ENCODE measurements at places on chromosomes 3 and 15.

GRCh38 chr15:45637552-45638033 is 2.8 kb downstream of the SQOR start:
- DNase-seq = peak; percentile 68

DNA sequence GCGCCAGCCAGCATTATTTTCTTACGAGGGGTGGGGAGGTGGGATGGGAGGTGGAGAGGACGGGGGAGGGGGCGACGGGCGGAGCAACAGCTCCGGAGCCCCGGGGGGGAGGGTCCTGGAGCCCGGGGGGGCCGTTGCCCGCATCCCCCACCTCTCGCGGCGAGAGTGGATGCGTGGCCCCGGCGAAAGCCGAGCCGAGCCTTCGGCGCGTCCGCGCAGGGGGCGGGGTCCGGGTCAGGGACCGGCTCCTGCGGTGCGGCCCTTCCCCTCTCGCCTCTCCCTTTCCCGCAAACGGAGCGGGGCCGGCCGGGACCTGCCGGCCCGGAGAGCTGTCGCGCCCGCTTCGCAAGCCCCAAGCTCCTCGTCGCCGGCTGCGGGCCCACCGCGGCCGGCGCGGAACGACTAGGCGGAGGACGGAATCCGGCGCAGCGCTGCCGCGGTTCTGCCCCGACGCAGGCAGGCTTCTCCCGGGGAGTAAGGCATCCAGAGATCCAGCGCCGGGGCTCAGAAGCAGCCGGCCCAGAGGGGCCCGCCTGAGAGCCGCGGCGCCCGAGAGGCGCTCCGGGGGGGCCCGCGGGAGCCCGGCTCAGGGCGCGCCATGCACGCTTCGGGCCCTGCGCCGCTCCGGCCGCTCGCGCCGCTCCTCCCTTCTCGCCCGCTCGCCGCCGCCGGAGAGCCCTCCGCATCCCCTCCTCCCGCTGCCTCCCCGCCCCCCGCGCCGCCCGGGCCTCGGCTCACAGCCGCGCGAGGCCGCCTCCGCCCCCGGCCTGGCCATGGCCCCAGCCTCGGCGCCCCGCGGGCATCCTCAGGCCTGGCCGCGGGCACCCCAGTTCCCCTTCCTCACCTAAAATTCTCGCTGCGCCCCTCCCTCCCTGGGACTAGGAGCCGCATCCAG is 459 bp upstream of the ADCY5 start:
- DNase-seq = peak; percentile 39

DNA sequence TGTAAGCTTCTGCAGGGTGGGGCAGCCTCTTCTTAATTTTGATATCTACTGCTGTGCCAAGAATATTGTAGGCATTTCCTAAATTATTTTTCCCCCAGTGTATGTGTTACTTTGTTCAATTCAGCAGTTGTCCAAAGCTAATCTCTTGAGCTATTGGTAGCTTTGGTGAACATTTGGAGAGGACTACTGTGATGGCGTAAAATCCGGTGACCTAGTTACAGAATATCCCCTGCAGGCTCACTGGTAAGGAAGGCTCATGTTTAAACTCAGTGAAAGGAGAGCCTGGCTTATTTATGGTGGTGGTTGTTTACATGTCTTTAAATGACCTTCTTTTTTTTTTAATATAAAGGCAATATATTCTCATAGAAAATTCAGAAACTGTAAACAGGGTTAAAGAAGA is 105.6 kb downstream of the LPP start:
- no peak for DNase-seq

- peak; percentile 16 for DNase-seq
Observed at GRCh38 chr15:62857411-62857853, 185.1 kb upstream of the TPM1 start.

DNA sequence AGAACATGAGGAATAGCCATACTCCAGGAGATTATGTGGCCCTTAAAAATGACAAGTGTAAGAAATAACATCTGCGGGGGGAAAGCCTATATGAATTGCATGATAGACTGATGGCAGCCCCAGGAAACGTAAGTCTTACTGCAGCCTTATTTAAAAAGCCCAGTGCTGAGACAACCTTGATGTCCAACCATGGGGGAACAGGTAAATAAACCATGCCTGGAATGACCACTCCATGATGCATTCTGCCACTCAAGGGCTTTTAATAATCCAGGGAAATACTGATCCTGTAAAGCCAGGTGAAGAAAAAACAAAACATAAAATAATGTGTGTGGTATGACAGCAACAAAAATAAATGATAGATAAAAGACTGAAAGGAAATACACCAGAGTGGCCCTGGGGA is 46.5 kb upstream of the GRIP2 start:
- DNase-seq = no peak

- no peak for DNase-seq
Observed at GRCh38 chr3:124747111-124747981, 17.1 kb downstream of the UMPS start.

DNA sequence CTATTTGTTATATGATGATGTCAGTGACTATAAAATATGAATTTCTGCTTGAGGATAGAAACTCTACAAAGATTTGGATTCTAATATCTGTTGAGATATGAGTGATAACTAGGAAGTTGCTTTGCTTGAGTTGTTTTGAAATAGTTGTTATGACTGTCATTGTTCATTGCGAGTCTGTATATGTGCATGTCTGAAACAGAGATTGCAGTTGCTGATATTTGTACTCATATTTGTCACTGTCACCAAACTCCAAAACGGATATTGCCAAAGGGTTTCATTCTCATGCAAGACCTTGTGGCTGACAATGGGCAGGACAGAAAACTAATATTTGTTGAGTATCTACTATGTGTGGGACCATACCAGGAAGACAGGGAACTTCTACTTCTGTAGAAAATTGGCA is 240.2 kb downstream of the CD47 start:
- DNase-seq = no peak

GRCh38 chr3:50356553-50356952 is 2.8 kb downstream of the TMEM115 start:
- DNase-seq = no peak

GRCh38 chr15:99682455-99682854 is 50.8 kb downstream of the LYSMD4 start:
- no peak for DNase-seq

- DNase-seq = no peak
Observed at GRCh38 chr3:77084511-77084910, 44.6 kb downstream of the ROBO2 start.

- no peak for DNase-seq
Observed at GRCh38 chr3:124823206-124823605, 64.0 kb downstream of the ITGB5 start.

GRCh38 chr3:94360987-94361386 is 298.1 kb downstream of the NSUN3 start:
- DNase-seq = no peak

DNA sequence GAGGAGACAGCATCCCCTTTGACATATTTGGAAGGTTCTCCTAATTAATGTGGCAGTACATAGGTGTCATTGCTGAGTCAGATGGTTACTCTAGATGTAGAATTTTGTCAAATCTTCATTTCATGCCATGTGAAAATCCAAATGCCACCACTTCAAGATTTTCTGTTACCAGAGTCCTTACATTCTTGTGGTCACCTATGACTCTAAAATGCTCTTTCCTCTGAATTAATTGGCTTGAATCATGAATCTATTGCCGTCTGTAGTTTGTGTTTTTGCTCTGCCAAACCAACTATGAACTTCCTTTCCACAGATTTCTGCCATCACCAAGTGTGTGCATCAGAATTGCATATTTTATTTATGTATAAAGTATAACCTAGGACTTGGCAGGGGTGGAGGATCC is 269.4 kb upstream of the ZPLD1 start:
- DNase-seq = no peak

DNA sequence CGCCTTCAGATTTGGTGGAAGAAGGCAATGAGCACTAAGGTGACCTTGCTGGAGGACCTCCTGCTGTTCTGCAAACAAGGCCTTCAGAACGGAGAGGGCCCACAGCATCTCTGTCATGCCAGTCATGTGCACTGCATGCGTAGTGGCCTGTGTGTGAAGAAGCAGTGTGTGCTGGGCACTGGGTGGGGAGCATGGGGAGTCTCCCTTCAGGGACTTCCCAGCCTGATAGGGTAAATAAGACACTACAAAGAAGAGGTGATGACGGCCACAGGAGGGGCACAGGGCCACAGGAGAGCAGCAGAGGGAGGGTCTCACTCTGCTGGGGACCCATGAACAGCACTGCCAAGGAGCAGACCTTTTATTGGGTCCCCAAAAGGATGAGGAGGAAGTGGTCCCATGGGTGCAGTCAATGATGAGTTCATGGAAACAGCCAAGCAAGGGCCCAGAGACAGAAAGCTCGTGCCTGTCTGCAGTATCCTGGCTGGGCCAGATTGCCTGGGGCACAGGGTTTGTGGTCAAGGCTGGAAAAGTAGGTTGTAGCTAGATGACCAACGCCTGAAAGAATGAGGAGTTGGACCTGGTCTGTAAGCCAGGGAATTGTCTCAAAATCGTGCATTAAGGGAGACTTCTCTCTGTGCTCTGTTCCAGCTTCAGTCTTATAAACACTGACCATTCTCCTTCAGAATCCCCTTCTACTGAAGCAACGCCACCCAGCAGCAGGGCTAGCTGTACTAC is 67.8 kb upstream of the SEC61A1 start:
- no peak for DNase-seq

DNA sequence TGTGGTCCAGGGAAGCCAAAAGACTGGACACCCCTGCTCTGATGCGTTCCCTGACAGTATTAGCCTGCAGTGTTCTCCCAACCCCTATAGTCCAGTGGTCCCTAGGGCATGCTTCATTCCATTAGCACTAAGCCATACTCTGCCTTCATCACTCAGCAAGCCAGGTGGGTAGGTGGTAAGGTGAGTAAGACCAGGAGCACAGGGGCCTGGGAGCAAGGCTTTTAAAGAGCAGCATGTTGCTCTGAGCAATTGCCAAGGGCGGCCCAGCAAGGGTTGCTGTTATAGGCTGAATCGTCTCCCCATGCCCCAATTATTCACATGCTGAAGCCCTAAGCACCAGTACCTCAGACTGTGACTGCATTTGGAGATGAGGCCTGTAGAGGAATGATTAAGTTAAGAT is 11.0 kb downstream of the CXCR6 start:
- DNase-seq = no peak

DNA sequence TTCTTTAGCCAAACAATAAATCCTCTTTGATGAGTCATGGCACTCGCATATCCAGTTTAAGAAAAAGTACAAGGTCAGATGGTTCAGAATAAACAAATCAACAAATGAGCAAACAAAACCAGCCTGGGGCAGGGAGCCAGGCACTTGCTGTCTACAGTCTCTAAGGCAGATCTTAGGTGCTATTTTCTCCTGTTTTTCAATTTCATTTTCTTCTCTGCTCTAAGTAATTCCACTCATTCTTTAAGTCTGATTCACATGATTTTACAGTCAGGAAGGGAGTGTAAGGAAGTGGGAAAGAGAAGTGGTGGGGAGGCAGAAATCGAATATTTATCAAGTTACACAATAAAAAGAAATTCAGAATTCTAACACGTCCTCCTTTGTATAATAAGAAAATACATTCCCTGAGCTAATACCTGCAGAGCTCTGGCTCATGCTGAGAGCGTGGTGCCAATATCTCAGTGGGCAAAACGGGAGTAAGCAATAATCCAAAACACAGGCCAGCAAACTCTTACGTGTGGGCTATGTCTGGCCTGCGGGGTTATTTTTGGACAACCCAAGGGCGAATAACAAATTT is 298.6 kb downstream of the ADAMTS17 start:
- no peak for DNase-seq

- DNase-seq = no peak
Observed at GRCh38 chr3:113051787-113052186, 61.0 kb downstream of the GTPBP8 start.

DNA sequence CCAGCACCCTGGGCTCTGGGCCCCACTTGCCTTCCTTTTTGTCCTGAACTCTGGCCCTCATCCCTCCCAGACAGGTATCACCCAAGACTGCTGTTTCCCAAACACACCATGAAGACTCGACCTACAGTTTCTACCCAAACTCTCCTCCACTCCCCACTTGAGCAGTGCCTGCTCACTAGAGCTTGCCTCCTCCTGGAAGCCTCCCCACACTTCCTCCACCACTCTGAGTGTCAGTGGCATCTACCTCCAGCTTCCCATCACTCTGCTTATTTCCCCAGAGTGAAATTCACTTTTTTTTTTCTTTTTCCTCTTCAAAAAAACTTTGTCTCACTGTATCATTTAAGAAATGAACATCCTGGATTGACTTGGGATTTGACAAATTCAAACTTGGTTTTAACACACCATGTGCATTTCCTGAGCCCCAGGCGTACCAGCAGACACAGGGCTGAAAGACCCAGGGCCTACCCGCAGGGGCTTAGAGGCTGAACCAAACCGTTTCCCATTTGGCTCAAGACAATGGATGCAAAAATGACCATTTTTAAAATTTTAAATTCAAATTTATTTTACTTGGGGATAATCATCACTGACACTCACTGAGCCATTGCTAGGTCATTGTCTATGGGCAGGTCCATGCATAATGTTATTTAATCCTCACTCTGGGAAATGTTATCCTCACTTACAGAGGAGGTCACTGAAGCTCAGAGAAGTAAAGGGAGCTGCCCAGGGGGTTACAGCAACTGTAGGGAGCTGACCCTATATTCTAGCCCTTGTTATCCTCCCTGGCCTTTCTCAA is 62.3 kb downstream of the IQSEC1 start:
- DNase-seq = no peak

DNA sequence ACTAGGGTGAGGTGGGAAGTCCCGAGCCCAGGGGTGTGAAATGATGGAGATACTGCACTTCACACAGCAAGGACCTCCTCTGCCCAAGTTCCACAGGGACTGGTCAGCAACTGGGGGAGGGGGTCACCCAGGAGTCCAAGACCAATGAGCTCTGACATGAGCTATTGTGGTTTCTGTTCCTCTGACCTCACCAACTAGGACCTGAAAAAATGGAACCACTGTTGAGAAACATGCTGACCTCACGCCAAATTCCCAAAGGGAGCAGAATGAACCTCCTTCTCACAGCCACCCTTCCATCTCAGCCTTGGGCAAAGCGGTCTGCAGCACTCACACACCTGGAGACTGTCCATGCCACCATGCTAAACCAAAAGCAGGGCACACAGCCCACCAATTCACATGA is 69.3 kb downstream of the LRIG1 start:
- DNase-seq = no peak

DNA sequence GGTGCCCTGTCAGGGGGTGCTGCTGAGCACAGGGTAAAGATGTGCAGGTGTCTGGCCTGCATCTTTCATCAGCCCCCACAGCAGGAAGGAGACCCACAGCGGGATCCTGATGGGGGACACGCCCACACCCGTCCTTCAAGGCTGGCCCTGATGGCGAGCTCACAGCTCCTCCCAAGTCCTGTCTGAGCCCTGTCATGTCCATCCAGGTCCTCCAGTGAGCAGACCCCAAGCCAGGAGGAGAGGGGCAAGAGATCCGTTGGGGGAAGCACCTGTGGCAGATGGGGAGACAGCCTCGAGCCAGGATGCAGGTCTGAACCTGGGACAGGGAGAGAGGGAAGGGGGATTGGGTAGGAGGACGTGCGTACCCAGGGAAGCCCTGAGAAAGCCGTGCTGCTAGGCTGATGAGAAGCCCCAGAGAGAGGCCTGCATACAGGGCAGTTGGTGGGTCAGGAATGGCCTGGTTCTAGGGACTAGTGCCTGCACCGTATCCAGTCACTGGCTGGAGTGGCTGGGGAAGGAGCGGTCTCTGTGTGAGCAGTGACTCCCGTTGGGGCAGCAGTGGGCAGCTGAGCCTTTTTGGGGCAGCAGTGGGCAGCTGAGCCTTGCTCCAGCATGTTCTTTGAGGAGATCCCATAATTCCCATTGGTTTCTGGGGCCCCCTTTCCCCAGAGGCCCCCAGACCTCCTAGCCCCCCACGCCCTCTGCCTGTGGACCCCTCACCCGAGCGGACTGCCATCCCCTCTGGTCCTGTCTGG is 133.3 kb upstream of the MEF2A start:
- no peak for DNase-seq

Measured in stimulated activated CD4-positive, alpha-beta T cell treated with anti-CD3 and anti-CD28 coated beads, Interleukin-15, amount 100 ng/mL, for 24 hours (primary cell).